ENCODE measurements at places on chromosomes 5 and 9. TPM values are rescaled to one million over a fixed set of nuclear protein-coding genes. Genes with fewer than 3 reads are reported as not detected.

GRCh38 chr5:67255881-67256280 is 59.3 kb upstream of the CD180 start:
- H3K4me3 ChIP-seq: no peak overlapping the region
- H3K36me3 ChIP-seq: peaks cover 6% of the 10 kb centered on the region
- H3K27me3 ChIP-seq: no peaks in the 10 kb centered on the region
- H3K4me1 ChIP-seq: peaks cover 10% of the 10 kb centered on the region

GRCh38 chr5:53239301-53239990 is 129.9 kb upstream of the MOCS2 start:
- H3K4me3 ChIP-seq: no peak overlapping the region
- H3K27me3 ChIP-seq: no peaks in the 10 kb centered on the region
- no peaks in the 10 kb centered on the region for H3K4me1 ChIP-seq

DNA sequence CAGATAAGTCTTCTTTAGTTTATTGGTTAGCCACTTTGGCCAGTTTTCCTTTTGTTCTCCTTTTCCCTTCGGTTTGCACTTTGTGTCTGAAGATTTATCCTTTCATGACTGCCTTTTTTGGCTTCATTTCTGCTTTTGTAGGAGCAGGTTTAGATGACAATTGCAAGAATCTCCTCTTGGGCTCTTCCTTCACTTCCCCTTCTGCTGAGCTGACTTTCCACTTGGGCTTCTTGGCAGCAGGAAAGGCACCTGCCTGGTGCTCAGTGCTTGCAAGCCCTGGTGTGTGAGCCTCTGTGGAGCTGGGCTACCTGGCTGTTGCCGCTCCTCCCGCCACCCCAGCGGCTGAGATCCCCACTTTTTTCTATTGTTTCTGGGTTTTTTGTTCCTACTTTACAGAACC is 7.3 kb downstream of the CCDC112 start:
- peaks cover 9% of the 10 kb centered on the region for H3K4me1 ChIP-seq
- H3K27ac ChIP-seq: no peak overlapping the region
- peaks cover 22% of the 10 kb centered on the region for H3K36me3 ChIP-seq
- DNase-seq: no peak
- H3K4me3 ChIP-seq: no peak overlapping the region
- H3K27me3 ChIP-seq: no peaks in the 10 kb centered on the region

- no peak overlapping the region for H3K27ac ChIP-seq
- H3K36me3 ChIP-seq: peaks cover 13% of the 10 kb centered on the region
- no peak for DNase-seq
- H3K27me3 ChIP-seq: peaks cover 3% of the 10 kb centered on the region
- no peaks in the 10 kb centered on the region for H3K4me1 ChIP-seq
Observed at GRCh38 chr9:82912645-82913044, 150.3 kb downstream of the RASEF start.

GRCh38 chr5:80275347-80275746 is 19.5 kb upstream of the SERINC5 start:
- no peak for DNase-seq
- no peak overlapping the region for H3K27ac ChIP-seq
- no peaks in the 10 kb centered on the region for H3K36me3 ChIP-seq
- H3K27me3 ChIP-seq: no peaks in the 10 kb centered on the region

DNA sequence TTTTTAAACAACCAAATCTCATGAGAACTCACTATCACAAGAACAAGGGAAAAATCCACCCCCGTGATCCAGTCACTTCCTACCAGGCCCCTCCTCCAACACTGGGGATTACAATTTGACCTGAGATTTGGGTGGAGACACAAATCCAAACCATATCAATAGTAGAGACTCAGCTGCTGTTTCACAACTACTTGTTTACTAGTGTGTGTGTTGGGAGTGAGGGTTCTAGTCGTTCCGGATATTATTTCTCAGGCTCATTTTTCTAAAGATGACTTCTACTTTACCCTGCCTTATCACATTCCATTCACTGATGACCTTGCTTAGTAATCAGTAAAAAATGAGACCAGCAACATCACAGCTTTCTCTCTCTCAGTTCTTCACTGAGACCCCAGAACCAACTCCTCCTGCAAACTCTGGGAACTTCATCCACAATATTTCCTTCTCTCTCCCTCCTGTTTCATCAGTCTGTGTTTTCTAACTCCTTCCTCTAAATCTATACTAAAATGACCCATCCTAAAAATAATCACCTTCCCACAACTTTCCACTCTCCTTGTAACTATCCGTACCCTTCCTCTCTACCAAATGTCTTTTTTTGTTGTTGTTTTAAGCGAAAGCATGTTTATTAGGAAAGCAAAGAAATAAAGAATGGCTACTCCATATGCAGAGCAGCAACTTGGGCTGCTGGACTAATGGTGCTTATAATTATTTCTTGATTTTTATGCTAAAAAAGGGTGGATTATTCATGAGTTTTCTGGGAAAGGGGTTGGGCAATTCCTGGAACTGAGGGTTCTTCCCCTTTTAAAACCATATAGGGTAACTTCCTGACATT is 121.5 kb upstream of the SPRY4 start:
- H3K27ac ChIP-seq: peak overlapping the region; percentile 2
- no peaks in the 10 kb centered on the region for H3K27me3 ChIP-seq
- no peak for DNase-seq
- no peak overlapping the region for H3K4me3 ChIP-seq
- peaks cover 5% of the 10 kb centered on the region for H3K36me3 ChIP-seq

DNA sequence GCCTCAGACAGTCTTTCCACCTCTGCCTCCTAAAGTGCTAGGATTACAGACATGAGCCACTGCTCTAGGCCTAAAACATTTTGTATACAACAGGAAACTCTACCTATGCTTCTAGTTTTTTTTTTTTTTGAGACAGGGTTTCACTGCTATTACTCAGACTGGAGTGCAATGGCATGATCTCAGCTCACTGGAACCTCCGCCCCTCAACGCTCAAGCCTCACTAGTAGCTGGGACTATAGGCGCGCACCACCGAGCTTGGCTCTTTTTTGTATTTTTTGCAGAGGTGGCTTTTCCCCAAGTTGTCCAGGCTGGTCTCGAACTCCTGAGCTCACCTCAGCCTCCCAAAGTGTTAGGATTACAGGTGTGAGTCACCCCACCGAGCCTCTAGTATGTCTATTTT is 5.4 kb downstream of the HSPA9 start:
- H3K4me3 ChIP-seq: no peak overlapping the region
- H3K4me1 ChIP-seq: peaks cover 17% of the 10 kb centered on the region
- peaks cover 40% of the 10 kb centered on the region for H3K36me3 ChIP-seq
- no peaks in the 10 kb centered on the region for H3K27me3 ChIP-seq
- no peak overlapping the region for H3K27ac ChIP-seq

GRCh38 chr5:68464424-68464823 is 248.9 kb downstream of the PIK3R1 start:
- peaks cover 5% of the 10 kb centered on the region for H3K4me1 ChIP-seq
- H3K27me3 ChIP-seq: no peaks in the 10 kb centered on the region
- no peak overlapping the region for H3K4me3 ChIP-seq
- no peaks in the 10 kb centered on the region for H3K36me3 ChIP-seq
- DNase-seq: no peak

The LECT2 gene
- total RNA-seq: not detected

The RHOBTB3 gene
- 66.9 TPM for total RNA-seq

The CARTPT gene
- total RNA-seq: not detected

The LCN10 gene
- not detected for total RNA-seq

The PCDHA12 gene
- total RNA-seq: 5.5 TPM

The PIK3R1 gene
- total RNA-seq: 68.3 TPM
